CD4-positive, alpha-beta T cell (primary cell): ENCODE measurements at places on chromosomes 5 and 9.

DNA sequence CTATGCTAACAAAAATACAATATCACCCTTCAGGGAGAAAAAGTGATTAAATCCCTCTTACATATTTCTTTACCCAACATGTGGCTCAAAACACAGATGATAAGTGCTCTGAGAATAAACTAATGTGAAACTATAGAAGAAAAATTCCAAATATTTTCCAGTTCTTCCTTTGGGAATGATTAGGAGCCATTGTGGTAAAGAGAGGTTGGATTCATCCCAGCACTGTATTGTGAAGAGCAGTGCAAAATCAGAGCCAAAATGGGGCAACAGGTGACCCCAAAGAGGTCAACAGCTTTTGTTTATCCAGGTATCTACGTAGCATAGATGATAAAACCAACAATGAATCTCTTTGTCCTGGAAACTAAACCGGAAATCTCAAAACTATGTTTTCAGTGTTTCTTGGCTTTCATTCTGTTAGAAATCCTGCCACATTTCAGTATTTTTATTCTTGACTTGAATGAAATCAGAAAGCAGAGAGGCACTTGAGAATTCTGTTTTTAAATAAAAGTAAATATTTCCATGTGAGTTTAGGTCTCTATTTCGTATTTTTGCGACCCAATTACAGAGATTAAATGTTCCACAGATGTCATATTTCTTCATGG is 120.4 kb upstream of the FST start:
- DNase-seq: no peak

- DNase-seq: no peak
Measured at GRCh38 chr5:153158608-153159007, 331.9 kb upstream of the GRIA1 start.

DNA sequence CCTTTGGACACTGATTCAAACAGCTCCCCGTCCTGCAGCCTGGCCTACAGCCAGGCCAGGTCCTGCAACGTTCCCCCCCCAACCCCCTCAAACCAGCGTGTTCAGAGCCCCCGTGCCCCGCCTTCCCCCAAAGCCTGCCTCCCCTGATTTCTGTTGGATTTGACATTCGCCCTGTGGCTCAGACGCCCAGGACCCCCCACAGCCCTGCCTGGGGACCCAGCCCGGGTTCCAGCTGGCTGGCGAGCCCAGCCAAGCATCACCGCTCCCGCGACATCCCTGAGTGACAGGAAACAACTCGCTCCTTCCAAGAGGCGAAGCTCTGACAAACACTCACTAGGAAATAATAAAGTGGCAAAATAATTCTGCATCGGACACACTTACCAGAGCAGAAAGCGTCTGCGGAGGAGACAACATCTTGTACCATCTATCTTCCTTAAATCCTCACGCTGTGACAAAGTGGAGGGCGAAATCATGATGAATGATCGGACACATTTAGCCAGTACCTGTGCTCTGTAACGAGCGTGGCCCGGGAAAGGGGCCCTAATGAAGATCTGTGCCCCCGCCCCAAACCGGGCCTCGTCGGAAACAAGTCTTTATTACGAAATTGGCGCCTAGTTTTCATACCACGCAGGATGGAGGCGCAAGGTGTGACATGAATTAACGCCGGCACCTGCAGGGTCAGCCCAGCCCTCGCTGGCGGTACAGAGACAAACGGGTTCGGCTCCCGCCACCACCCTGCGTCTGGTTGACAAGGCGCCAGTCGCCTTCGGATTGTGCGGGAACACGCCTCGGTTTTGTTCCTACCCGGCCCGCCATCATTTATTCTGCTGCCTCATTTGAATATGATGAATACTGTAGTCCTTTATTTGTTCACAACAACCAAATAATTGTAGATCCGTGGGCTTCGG is 91.0 kb upstream of the MVB12B start:
- no peak for DNase-seq

DNA sequence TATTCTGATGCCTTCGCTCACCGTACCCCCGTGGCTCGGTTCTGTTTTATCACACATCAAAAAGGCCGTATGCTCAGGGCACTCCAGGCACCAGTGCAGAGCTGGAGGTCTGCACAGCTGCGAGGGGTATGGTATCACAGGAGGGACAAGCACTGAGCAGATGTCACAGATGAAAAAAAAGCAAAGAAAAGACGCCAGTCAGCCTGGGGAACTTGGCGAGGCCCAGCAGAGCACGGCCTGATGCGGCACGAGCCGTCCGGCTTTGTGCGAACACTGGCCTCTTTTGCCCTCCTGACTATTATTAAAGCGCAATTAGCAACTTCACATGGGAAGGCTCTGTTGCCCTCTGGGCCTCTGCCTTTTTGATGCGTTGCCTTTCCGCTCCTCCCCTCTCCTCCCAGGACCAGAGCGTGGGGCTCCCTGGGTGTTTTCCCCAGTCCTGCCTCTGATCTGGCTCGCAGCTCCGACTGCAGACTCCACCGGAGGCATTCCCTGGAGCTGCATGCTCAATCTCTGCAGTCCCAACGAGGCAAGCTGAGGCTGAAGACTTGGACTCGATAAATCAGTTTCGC is 44.4 kb downstream of the AK8 start:
- DNase-seq: no peak

DNA sequence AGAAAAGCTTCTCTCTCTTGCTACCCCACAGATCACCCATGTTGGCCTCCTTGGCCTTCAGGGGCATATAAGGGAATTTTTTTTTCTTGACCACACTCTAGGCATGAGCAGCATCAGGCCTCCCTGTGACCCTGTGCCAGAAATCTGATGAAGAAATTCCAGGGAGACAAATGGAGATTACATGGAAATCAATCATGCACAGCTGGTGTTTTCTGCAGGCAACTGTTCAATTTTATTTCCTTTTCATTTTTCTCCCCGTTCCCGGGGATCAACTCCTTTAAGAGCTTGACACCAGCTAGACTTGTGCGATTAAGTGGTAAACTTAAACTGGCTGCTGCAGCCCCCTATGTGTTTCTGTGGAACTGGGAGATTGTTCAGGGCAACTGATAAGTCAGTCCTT is 59.3 kb downstream of the GALNT10 start:
- no peak for DNase-seq

DNA sequence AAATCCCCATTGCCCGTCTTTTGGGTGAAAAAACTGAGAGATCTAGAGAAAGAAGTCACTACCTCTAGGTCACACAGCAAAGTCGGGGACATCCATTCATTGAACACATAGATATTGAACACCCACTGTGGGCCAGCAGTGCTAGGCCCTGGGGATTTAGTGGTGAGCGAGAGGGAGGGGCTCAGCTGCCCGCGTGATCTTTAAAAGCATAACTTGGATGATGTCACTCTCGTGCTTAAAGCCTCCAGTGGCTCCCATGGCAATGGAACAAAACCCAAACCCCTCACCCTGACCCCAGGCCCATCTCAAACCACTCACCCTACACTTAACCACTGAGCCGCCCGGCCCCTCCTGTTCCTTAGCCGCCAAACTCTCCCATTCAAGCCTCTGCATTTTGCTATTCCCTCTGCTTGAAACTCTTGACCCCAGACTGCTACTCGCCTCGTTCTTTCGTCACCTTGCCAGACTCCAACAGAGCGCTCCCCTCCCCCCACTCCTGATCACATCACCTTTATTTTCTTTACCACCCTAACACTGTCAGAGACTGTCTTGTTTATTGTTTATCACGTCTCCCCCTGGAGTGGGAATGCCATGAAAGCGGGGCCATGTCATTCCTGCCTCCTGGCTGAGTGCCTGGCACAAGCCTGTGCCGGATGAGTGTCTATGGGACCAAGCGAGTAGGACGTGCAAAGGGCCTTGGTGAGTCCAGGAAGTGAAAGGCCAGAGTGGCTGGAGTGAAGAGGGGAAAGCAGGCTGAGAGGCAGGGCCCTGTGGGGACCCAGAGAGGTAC is 710 bp upstream of the PIP5KL1 start:
- no peak for DNase-seq

GRCh38 chr5:112061666-112062065 is 304.7 kb upstream of the NREP start:
- no peak for DNase-seq
